Stimulated activated CD8-positive, alpha-beta memory T cell treated with anti-CD3 and anti-CD28 coated beads, Interleukin-15, amount 100 ng/mL, for 4 hours (primary cell): ENCODE measurements at places on chromosomes 4 and X.

- no peak for DNase-seq
Measured at GRCh38 chr4:122762966-122763716, 30.6 kb downstream of the BBS12 start.

GRCh38 chr4:146510942-146511341 lies 10.8 kb downstream of the SLC10A7 start:
- DNase-seq = no peak

DNA sequence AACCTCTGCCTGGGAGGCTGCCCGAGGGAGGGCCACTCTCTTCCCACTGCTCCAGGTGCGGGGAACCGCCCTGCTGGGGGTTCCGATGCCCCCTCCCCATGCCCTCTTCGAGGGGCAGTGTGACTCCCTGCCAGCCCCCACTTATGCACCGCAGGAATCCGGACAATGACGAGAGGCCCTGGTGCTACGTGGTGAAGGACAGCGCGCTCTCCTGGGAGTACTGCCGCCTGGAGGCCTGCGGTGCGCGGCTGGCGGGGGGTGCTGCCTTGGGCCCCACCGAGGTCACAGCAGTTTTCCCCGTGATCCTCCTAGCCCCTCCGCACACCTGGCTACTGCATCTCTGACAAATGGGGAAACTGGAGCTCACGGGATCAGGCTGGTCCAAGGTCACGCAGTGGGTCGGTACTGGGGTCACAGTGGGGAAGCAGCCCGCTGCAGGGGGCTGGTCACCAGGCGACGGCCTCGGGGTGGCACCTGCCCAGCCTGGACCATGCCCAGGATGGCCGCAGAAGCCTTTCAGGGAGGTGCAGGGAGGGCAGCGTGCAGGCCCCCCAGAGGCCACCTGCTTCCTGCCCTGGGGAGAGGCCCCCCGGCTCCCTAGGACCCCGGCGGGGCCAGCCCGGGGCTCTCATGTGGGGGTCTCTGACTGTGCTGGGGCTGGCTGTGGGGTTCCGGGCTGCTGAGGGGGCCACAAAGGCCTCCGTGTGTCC lies 3.5 kb downstream of the HGFAC start:
- no peak for DNase-seq

DNA sequence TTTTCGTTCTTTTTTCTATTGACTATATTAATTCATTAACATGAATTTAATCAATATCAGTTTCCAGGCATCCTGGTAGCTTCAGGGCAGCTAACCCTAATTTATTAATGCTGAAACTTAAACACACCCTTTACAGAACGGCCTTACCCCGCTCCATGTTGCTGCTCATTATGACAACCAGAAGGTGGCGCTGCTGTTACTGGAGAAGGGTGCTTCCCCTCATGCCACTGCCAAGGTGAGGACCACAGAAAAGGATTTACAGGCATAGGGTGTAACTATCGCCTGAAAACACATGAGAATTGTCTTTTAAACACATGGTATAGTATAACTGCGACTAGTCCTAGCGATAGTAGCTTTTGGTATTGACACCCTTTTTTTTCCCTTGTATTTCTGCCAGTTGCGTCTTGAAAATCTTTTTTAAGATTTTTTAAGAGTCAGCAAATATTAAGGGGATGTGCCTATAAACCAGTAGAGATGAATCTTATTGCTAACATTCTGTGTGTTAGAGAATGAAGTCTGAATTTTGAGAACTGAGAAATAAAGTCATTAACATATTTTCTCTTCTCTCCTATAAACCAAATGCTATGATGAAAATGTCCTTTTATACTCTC lies 229.0 kb downstream of the ANK2 start:
- no peak for DNase-seq

DNA sequence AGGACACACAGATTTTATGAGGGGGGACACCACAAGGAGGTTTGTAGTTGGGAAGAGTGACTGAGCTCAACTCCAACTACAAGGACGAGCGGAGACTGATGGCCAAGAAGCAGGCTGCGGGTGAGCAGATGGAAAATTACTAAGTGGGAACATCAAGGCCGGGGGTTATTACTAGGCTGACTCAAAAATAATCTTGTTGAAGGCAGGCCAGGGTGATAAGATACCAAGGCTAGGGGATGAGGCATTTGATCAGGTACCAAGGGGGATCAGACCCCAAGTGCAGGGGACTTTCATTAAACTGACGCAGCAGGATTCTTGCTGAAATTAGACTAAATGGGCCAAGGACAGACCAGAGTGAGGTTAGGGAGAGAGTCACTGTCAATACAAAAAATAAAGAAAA lies 119.4 kb upstream of the SORBS2 start:
- no peak for DNase-seq

DNA sequence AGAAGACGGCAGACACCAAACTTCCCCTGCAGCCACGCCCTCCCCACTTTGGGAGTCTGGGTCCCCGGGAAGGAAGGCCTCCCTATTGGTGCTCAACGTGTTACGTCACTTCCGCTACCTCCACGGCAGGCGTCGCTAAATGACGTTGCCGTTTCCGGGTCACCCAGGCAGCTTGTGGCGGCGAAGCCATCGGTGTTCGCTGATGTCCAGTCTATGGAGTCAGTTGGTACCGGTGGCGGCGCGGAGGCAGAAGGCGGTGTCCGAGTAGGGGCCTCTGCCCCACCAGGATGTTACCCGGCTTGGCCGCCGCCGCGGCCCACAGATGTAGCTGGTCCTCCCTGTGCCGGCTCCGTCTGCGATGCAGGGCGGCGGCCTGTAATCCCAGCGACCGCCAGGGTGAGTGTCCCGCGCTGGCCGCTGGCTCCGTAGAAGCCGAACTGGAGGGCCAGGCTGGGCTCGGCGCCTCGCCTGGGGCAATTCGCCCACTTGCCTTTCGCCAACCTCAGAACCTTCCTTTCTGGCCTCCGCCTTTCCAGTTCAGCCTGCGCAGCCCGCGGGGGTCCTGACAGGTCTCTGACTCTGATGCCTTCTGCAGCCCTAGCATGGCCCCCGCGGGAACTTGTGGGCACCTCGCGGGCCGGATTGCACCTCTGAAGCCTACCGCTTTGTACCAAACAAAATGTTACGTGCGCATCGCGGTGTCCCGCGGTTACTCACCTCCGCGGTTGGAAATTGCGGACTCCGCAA lies at the start of gene SLC30A9:
Gene SLC30A9, plus strand, starts transcription at position 166 of the 747 bp plus-strand sequence. Its CDS starts 122 bp downstream, at position 288.
- peak; percentile 90 for DNase-seq

DNA sequence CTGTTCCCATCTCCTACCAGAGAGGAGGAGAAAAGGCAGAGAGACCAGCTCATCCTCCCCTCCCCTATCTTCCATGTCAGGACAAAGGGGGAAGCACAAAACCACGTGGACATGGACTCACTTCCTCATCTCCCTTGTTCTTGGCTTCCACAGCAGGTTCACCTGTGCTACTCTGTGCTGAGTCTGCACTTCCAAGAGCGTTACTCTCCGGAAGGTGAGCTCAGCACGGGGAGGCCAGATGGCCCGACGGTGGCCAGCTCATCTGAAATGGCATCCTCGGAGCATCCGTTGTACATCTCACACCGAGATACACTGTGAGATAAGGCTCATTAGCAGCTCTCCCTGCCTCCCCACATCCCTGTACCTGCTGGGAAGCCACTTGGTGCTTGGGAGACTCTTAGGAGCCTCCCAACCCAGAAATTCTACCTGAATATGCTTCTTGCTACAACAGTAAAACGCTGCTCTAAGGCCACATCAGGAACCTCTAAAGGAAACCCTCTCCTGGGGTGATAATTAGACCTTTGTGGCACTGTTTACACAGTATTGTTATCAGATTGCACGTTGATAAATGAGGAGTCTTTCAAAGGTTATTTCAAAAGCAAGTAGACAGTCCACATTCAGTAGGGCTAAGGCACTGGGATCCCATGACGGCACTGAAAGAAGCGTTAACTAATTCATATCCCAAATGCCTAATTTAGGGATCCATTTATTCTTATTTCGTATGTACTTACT lies 19.4 kb downstream of the LGI2 start:
- DNase-seq = no peak

GRCh38 chrX:13090027-13090338 lies 45.6 kb upstream of the FAM9C start:
- no peak for DNase-seq

DNA sequence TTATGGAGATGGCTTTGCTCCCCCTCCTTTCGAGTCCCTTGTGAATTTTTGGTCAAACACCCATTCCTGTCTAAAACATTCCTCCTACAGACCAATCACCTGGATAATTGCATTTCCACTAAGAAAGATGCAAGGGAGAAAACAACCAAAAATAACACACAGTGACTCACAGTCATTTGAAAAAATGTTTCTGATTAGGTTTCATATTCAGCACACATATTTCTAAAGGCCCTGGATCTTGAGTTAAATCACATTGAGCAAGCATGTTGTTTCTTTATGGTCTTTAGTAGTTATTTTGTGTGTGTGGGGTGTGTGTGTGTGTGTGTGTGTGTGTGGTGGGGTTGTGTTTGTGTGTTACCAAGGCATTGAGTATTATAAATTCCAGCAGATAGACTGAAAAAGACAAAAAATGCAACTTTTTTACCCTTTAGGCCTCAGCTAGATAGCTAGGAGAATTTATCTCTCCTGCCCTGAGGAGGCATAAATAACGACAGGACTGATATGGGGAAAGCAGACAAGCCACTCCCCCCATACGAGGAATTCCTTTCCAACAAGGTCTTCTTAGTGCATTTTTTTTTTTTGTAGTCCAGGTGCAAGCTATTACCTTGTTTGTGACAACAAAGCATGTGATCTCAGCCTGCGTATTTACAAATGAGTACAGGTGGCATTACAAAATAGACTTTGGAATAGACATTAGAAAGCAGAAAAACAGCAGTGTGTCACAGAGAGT lies 265.4 kb upstream of the ADGRL3 start:
- no peak for DNase-seq

DNA sequence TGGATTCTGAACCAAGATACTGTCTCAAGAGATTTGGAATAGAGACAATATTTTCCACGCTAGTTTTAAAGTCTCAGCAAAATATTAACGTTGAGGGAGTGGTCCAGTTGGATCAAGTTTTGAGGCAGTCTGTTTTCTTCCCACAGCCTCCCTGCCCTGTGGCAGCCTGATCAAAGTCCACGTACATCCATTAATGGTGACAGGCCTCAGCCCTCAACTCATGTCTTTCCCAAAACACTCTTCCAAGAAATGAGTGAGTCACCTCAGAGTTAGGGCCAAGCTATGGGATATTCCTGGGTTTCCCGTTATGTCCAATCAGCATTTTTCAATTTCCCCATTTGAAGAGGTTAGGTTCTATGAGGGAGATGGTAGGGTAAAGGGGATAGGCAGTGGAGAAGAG lies 28.5 kb downstream of the EGFL6 start:
- DNase-seq = no peak

DNA sequence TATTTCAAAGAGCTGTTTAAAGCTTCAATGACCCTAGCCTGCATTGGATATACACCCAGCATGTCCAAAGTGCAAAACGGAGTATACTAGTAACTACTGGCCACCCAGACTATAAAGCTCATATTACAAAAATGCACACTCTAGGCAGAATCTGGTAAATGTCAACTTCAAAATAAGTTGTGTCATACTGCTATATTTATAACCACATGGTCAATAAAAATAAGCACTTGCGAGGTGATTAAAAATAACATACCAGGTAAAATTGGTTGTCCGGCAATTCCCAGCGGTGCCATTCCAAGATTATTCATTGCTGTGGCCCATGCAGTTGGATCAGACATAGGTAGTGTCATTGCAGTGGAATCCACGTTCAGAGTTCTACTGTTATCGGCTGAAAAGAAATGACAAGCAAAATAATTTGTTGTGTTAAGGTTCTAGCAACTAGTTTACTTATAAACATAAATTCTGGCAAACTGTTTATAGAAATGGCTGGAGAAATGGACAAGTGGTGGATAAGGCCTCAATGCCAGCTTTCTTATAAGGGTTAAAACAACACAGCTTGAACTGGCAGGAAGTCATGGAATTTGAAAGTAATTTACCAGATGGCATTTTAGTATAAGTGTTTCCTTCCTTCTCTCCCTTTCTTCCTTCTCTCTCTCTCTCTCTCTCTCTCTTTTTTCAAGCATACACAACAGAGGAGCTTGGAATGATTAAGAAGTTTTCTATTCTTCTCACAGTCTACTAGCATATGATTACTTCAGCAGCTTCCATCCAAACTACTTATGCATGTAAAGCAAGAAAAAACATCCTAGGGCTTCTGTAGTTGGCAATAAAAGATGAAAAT lies 199.9 kb downstream of the ENOX2 start:
- DNase-seq = no peak
